ENCODE measurements at places on chromosomes 2 and 18.

- DNase-seq = no peak
Observed at GRCh38 chr18:8358033-8358765, 251.0 kb upstream of the RAB12 start.

DNA sequence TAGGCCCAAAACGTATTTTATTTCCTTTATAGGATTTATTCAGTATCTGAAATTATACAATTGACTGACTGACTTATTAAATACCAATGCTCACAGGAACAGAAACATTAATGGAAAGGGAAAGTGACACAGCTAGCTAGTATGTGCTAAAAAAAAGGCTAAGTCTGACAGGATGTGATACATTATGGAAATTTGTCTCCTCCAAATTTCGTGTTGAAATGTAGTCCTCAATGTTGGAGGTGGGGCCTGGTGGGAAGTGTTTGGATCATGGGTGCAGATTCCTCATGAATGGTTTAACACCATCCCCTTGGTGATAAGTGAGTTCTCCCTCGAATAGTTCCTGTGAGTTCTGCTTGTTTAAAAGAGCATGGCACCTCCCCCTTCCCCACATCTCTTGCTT is 70.6 kb upstream of the WDR75 start:
- DNase-seq = no peak

- no peak for DNase-seq
Observed at GRCh38 chr18:58359218-58359617, 269.7 kb downstream of the ALPK2 start.

GRCh38 chr18:74413836-74414235 is 43.3 kb downstream of the DIPK1C start:
- no peak for DNase-seq

GRCh38 chr2:60544062-60544461 is 9.4 kb downstream of the BCL11A start:
- DNase-seq = no peak

DNA sequence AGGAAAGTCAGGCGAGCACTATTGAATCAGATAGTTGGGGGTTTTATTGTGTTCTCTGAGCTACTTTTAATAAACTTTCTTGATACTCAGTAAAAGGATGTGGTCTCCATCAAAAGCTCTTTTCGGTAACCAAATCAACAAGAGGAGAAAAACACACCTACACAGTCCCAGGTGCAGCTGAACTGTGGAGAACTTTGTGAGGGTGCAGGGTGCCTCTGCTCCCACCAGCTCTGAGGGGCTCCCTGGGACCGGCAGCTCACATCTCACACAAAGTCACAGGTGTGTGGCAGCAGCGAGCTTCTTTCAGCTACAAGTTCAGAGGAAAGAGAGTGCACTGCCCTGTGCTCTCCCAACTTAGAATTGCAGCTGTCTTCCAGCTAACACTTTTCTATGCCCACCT is 650.4 kb downstream of the RNF144A start:
- DNase-seq = no peak

DNA sequence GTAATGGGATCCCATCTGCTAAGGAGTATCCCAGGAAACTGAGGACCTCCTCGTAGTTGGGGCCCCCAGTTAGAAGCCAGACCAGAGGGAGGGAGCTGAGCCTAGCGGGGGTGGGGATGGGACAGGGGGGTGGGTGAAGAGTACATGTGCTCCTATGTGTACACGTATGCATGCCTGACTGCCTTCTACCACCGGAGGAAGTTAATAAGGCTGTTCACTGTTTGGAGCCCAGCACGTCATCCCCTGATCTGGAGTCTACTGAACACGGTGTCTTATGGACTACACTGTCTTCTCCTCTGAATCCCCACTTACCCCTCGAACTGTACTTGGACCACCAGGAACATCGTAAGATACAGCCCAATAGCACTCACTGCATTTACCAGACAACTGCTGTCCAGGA is 68.5 kb downstream of the SFXN5 start:
- DNase-seq = no peak

DNA sequence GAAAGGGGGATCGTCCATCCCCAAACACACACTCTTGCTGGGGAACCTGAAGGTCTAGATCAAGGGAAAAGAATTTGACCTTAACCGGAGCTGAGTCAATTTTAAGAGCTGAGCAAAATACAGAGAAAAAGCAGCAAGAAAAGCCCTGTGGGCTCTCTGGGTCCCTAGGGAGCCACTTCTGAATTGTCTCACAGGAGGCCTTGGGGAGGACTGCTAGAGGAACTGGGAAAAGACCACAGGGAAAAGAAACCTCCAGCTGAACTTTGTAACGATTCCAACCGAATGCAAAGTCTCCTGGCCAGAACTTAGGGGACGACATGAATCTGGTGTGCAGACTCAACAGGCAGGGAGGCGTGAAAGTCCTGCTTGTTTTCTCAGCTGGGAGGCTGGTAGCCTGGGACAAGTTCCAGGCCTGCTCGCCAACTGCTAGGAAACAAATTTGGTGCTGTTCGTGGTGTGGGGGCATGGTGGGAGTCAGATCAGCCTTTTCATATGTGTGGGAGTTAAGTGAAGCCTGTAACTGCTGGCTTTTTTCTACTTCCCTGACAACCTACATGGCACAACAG is 644.6 kb upstream of the CNTNAP5 start:
- no peak for DNase-seq

GRCh38 chr2:119248311-119248710 is 24.7 kb downstream of the STEAP3 start:
- no peak for DNase-seq

- no peak for DNase-seq
Observed at GRCh38 chr2:147636886-147637285, 207.9 kb upstream of the ACVR2A start.

DNA sequence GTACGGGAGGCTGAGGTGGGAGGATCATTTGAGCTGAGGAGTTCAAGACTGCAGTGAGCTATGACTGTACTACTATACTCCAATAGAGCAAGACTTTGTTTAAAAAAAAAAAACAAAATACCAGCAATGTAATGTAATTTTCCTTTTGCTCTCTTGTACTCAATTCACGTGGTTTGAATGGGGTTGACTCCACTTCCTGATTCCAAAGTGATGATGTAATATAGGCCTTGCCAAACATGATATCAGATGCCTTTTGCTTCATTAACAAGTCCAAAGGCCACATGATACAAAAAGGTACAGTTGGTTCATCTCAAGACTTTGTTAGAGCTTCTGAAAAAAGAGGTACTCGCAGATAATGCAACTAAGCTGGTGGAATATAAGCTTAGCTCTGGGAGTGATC is 321.8 kb downstream of the ZEB2 start:
- DNase-seq = no peak

- no peak for DNase-seq
Observed at GRCh38 chr2:100105678-100106054, 36.7 kb downstream of the AFF3 start.

DNA sequence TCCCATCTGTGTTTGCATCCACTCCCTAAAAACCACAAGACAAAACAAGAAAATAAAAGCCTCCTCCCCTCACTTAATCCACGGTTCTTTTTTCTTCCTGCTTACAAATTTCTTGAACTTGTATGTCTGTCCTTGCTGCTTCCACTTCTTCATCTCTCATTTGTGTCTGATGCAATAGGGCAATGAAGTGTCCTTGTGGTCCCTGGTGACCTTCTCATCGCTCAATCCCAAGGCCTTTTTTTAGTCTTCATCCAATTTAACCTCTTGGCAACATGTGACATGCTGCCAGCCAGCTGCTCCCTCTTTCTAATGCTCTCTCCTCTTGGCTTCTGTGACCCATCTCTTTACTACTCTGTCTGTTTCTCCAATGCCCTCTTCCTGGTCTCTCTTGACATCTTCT is 87.6 kb downstream of the SEMA4F start:
- DNase-seq = no peak

DNA sequence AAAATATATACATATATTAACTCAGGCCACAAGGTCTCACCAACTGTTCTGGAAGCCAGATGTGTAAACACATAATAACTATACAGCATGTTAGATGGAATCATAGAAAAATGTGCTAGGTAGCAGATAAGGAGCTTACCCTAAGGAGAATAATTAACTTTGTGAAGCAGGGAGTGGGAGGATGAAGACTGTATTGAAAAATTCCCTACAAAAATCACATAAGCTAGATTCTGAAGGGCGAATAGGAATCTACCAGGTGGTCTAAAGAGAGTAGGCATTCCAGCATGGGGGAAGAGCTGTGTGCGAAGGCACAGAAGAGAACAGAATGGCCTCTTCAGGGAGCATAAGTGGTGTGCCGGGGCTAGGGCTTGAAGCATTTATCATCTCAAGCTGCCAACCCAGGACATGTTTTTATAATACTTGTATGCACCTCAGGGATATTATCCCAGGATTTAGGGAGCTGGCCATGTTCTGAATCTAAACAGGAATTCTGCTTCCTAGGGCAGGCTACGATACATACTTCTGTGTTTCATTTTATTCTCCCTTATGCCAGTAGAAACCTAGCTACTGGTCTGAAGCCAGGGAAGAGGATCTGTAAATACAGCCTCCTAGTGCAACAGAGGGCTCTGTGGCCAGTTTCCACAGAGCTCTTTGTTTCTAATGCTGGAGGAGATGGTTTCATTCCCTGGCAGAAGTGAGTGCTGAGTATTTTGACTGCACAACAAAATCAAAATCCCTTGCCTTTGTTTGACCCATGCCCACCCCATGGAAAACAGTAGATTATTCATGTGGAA is 56.7 kb downstream of the NEMP2 start:
- DNase-seq = no peak

GRCh38 chr18:79798346-79798998 is 734 bp downstream of the KCNG2 start:
- DNase-seq = no peak

DNA sequence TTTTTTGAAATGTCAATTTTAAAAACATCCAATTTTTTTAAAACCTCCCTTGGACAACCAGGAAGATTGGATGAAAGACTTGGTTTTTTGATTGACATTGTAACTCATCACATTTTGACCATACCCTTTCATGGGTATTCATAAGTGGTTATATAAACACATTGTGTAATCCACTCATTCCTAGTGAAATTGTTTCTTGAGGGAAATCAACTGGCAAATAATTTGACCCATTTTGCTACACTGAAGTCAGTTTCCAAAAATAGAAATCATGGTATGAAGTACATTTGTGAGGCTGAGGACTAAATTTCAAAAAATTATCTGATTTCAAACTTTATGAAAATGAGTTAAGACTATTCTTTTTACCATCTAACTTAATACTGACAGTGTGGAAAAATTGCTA is 31.5 kb downstream of the FBXO48 start:
- DNase-seq = no peak

GRCh38 chr2:48113767-48114166 is 207.5 kb upstream of the FBXO11 start:
- no peak for DNase-seq

- no peak for DNase-seq
Observed at GRCh38 chr2:232147440-232148077, 186.0 kb downstream of the DIS3L2 start.

GRCh38 chr2:73253901-73254300 is 19.8 kb downstream of the CCT7 start:
- no peak for DNase-seq

DNA sequence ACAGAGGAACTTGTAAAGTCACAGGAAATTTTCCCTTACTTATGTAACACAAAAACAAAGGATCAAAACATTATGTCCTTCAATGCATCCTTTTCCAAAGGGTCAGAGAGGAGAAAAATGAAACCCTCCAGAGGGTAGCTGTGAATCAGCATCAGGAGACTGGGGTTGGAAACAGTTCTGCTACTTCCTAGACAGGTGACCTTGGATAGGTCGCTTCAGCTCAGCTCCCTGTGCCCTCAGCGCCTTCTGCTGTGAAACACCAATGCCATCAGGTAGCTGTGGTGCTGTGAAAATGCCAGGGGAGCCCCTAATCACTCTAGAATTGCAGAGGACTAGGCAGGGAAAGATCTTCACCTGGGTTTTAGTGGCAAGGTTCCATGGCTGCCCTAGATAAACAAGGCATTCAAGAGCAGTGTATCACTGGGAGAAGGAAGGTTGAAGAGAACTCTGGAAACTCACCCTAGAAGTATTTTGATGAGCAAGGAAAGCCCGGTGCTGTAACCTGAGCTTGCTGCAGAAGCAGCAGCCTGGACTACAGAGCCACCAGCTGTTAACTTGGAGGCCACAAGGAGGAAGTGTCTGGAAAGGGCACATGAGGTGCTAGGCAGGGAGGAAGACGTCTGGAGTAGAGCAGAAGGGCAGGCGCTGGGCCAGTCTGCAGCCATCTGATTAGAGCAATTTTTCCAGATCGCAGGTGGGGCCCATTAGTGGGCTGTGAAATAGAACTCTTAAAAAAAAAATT is 100.7 kb upstream of the MCFD2 start:
- no peak for DNase-seq

GRCh38 chr2:122007577-122007976 is 252.1 kb downstream of the TSN start:
- no peak for DNase-seq

DNA sequence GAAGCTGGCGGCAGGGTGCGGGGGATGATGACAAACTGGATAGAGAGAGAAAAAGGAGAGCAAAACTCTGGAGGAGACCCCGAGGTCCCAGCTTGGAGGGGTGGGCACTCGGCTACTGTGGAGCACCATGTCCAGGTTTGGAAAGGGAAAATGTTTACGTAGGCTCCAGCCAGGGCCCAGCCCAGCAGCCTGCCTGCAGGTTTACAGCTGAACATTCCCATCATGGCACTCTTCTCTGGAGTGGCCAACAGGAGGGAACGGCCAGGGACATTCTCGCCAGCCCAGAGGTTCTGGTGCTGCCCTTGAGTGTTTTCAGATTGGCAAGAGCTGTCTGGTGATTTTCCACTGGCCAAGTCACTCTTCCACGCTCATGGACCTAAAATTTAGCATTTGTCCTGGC is 262.9 kb upstream of the TCF4 start:
- no peak for DNase-seq

DNA sequence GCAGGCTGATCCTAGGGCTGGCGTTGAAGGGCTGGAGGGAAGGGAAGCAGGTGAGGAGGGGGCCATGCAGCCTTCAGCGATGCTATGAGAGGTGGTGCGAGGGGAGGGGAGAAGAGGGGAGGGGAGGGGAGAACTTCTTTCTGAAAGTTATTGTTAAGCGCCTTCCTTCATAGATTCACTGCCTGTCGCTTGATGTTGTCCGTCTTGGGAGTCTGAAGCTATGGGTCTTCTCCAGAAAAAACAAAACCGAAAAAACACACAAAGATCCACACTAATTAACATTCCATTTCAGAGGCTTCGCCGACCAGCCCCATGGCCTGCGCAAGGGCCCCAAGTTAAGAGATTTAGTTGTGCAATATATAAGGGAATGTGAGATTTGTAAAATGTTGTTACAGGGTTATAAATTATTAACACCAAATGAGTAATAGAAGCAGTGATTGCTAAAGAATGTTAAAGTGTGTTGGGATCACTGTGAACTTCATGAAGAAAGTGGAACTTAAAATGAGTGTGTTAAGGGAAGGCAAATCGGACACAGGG is 758 bp downstream of the CFAP221 start:
- no peak for DNase-seq

- no peak for DNase-seq
Observed at GRCh38 chr2:229714080-229714735, at the start of gene DNER. TSS of gene DNER (minus strand) at chr2:229714555. CDS start at chr2:229714423, 132 bp downstream.

GRCh38 chr2:239710953-239711861 is 310.4 kb upstream of the HDAC4 start:
- DNase-seq = no peak

GRCh38 chr18:34729264-34729663 is 19.2 kb downstream of the DTNA start:
- DNase-seq = no peak
